ENCODE measurements at places on chromosomes 7 and 10.

GRCh38 chr7:89987665-89988064 is 166.6 kb upstream of the STEAP1 start:
- DNase-seq = no peak

DNA sequence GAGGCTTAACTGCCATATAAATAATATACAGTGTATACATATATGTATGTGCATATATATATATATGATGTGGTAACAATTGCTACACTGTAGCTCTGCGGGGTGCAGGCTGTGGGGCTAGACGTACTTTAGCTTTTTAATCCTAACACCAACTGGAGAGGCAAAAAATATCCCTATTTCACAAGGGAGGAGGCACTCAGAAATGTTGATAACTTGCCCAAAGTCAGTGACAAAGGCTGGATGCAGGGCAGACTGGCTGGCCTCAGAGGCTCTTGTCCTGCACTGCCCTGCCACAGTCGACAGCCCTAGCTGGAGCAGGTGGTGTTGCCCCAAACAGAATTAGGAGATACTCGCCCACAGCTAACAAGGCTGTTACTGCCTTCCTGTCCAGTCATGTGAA is 1.5 kb upstream of the RELN start:
- no peak for DNase-seq

DNA sequence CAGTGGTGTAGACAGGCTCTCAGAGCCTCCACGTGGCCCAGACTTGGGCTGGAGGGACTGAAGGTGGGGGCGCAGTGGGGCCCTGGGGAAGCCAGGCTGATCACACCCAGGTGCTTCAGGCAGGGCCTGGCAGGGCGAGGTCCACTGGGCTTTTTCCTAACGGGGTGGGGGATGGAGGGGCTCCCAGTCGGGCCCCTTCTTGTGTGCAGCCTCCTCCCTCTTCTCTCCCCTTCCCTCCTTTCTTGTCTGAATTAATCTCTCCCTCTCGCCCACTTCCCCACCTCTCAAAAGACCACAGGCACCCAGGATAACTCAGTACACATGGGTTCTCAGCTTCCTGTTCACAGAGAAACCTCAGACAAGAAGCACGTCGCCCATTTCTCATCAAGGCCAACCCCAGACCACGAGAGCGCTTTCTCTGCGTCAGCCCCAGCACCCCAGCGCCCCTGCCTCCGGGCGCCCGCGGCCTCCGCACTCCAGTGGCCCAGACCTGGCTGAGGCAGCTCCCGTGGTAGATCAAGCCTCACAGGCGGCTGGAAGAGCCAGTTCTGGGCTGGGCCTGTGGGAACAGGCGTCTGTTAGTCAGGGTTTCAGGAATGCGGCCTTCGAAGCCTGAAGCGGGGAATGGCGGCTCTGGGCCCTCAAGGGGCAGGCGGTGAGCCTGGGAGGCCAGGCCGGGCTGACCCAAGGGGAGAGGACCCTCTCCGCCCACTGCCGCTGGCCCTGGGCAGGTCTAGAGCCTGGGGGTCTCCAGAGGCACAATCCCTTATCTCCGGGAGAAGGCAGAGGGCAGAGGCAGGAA is 50.6 kb downstream of the PWWP2B start:
- peak; percentile 66 for DNase-seq

DNA sequence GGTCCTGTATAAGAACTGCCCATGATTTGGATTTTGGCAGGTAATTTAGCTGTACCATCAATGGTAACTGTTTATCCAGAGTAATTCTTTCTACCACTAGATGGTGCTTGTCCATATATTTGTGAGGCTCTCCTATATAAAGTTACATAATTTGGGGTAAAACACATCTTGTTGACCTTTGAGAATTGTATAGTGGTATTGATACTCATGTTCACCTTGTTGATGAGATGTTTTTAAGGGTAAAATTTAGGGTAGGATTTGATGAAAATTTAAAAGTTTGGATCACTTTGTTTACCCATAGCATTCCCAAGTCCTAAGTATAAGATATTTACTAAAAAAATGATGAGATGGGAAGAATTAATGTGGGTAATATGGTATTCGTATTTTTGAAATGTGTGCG is 31.6 kb downstream of the ST7 start:
- DNase-seq = no peak

DNA sequence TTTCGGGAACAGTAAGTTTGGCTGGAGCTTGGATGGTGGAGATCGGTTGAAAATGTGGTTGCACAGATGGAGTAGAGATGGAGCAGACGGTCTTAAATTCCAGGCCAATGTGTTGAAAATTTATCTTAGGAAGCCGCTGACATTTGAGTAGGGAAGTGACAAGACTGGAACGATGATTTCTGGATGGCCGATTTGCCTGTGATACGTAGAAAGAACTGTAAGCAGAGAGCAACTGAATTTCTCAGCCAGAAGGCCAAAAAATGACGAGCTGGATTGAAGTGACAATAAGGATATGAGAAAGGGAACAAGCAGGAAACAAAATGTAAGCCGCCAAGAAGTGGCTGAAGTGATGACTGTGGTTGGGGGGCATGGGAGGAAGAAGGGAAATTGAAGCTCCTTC is 687 bp upstream of the ARMC3 start:
- no peak for DNase-seq

DNA sequence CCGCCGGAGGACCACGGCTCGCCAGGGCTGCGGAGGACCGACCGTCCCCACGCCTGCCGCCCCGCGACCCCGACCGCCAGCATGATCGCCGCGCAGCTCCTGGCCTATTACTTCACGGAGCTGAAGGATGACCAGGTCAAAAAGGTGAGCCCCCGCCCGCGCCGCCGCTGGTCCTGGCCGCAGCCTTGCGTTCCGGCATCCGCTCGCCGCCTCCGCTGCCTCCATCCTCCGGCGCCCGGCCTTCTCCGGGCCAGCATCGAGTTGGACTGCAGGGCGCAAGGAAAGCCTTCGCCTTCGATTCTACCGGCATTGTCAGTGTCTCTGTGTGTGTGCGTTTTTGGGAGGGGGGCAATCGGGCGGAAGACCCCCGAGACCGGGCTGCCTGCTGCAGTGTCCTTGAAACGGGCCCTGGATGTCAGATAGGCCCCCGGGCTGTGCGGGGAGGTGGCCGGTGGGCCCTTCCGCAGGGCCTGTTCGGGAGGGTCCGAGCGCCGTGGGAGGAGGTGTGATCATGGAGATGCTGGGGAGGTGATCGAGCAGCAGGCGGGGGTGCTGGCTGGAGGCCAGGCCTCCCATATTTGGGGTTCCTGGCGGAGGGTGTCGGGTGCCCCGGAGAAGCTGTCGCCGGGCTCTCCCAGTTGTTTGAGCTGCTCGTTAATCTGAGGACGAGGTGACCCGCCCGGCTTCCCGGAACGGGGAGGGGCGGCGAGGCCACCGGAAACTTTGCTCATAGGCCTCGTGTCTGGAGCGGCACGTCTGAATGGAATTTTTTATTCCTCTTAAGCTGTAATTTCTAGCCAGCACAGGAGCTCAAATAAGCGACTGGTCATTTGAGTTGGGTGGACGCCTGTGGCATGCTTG is 40.8 kb downstream of the HK1 start:
- peak; percentile 79 for DNase-seq

DNA sequence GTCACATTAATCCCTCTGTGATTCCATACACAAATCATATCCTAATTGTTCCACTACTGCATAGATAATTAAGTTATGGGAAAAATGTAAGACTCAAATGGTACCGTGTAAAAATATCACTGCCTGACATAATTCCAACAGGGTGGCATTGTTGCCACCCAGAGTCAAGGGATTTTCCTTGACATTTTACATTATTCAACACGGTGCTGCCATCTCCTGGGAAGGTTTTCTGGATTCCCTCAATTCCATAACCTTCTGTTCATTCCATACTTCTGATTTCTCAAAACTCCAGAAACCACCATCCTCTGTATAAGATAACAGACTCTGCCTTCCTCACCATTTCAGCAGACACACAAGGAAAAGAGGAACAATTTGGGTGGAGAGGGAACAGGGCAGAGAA is 495.9 kb downstream of the XPNPEP1 start:
- no peak for DNase-seq

GRCh38 chr10:31152421-31153135 is 120.9 kb upstream of the ZNF438 start:
- no peak for DNase-seq

GRCh38 chr7:133529861-133530260 is 277.0 kb downstream of the EXOC4 start:
- no peak for DNase-seq

- DNase-seq = no peak
Measured at GRCh38 chr10:125646311-125646710, 36.7 kb downstream of the TEX36 start.

- DNase-seq = no peak
Measured at GRCh38 chr7:32153006-32153405, 82.8 kb upstream of the PDE1C start.

DNA sequence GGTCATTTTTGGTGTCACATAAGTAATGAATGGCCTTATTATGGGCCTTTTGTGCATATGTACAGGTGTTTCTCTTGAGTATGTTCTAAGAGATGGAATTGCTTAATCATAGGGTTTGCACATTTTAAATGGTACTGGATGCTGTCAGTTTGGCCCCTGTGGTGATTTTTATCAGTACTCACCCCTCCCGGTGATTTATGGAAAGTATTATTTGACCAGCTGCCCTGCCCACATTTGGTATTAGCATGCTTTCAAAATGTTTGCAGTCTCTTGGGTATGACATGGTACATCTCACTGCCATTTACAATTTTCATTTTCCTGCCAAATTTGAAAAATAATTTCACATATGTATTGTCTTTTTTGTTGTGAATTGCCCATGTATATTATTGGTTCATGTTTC is 427.7 kb downstream of the LRMDA start:
- DNase-seq = no peak

DNA sequence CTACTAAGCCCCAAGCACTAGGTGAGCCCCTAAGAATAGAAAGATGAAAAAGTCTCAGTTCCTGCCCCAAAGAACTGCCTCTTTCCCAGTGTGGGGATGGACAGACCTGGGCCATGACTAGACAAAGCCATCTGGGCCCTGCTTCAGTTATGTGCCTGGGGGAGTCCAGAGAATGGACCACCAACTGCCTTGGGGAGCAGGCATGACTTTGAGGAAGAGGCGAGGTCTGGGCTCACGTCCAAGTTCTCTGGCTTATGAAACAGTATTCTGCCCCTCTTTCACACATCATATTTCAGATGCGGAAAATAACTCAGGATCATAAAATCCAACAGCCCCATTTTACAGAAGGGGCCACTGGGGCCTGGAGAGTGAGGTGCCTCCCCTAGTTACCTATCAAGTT is 80.3 kb downstream of the PLXNA4 start:
- DNase-seq = no peak

DNA sequence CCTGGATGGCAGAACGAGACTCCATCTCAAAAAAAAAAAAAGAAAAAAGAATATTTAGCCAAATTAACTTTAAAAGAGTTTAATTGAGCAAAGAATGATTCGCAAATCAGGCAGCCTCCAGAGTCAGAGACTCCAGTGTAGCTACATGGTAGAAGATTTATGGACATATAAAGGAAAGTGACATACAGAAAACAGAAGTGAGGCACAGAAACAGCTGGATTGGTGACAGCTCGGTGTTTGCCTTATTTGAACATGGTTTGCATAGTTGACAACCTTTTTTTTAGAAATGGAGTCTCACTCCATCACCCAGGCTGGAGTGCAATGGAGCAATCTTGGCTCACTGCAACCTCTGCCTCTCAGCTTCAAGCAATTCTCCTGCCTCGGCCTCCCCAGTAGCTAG is 35.2 kb upstream of the TNS3 start:
- DNase-seq = no peak

All from activated T-cell treated with anti-CD3 and anti-CD28 coated beads, Interleukin-2, amount 50 U/mL, for 4 hours (primary cell).